ENCODE measurements at places on chromosomes 7 and 10.

DNA sequence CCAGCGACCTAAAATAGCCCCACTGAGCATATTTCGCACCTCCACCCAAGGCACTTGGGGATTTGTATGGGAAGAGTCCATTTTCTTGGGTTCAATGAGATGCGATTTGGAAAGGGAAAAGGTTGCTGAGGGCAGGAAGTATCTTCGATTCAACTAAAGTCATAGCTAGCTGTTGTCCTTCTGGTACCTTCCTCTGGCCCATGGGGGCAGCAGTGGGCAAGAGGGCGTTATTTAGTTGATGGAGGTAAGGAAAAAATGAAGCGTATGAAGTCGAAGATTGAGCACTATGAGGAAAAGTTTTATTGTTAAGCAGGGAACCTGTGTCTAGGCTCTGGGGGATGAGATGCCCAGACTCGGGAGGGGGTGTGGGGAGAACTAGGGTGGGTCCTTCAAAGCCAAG is 135.4 kb downstream of the EVX1 start:
- DNase-seq = no peak

DNA sequence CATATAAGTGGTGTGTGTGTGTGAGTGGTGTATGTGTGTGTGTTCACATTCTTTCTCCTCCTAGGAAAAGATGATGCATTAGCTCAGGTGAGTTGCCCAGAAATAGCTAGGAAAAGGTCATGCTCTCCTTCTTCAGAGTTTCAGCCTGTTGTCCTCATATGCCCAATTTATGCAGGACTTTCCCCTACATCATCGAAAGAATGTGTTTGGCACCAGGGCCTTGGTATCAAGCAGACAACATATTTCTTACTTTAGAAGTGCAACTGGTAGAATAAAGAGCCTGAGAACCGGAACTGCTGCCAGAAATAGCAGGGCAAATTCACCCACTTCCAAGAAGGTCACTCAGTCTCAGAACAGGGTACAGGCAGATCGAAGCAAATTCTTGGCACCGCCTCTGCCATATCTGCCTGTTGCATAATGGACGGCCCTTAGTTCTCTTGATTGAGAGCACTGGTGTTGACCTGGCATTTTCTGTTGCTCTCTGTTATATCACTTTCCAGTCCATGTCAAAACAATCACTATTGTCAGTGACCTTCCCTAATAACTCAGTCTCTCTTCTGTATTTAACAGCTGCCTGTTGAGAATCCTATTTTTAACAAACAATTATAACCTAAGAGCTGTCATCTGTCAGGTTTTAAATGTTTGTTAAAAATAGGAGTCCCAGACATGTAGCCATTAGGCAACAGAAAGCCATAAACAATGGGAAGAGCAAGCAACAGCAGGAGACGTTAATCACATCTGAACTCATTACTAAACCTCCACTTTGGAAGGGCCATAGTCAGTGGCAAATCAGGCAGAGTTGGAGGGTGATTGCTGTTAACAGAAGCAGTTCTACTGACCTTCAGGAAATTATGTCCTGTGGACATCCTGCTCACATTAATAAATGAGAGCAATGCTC is 20.7 kb downstream of the ADRB1 start:
- no peak for DNase-seq

- DNase-seq = no peak
Measured at GRCh38 chr10:132489053-132489703, 48.4 kb upstream of the INPP5A start.

GRCh38 chr7:116211913-116212596 is 1.7 kb downstream of the TES start:
- no peak for DNase-seq

- DNase-seq = no peak
Measured at GRCh38 chr7:87345962-87346371, 503 bp downstream of the CROT start.

- DNase-seq = no peak
Measured at GRCh38 chr10:44725404-44725803, 185.7 kb upstream of the TMEM72 start.

GRCh38 chr7:121126801-121127534 is 138.5 kb downstream of the CPED1 start:
- DNase-seq = no peak

Measured in stimulated activated CD8-positive, alpha-beta memory T cell treated with anti-CD3 and anti-CD28 coated beads, Interleukin-7, amount 100 ng/mL, for 24 hours (primary cell).